ENCODE measurements at places on chromosomes 7 and 10.

DNA sequence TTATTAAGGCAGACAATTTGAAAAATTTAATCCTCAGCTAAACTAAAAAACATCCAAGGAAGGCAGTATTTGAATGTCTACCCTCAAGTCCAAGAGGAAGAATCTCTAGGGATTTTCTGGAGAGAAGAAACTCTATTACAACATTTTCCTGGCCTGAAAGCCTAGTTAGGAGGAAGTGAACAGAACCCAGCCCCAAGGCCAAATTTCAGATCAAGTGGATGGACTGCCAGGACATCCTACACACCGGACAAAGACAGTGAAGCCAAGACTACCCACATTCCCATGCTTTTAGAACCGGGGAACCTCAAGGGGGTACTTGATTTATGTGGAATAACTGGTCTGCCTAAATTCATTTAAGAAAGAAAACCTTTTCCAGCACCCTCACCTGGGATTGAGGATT is 108.9 kb upstream of the MEOX2 start:
- H3K4me1 ChIP-seq = no peaks in the 10 kb centered on the region
- no peak overlapping the region for H3K27ac ChIP-seq

DNA sequence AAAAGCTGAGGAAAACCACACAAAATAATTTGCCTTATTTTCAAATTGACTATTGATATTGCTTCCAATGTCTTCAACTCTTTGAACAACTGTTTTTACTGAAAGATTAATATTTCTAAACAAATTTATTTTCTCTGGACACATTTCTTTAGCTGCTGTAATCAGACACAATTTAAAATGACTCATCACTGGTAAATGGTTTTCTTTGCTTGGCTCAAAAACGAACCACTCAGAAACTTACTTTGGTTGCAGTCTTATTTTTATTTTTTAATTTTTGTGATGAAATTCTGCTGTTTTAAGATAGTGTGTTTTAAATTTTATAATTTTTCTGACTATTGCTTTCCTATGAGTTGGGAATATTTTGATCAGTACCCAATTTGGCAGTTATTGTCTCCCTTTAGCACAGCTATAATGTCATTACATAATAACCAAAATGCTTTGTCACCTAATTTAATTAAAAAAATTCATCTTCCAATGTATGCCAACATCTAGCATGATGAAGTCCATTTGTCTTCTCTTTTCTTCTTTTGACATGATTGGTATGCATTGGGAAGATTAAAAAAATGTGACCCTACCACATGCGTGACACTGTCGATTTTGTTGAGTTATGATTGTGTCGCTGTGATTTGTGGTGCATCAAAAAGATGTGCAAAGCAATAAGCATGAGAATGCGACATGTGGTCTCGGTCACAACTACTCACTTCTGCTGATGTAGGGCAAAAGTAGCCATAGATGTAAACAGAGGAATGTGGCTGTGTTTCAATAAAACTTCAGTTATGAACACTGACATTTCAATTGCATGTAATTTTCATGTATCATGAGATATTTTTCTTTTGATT is 222.3 kb downstream of the SUGCT start:
- no peak for DNase-seq
- no peaks in the 10 kb centered on the region for H3K36me3 ChIP-seq
- H3K4me3 ChIP-seq = no peak overlapping the region
- H3K27ac ChIP-seq = no peak overlapping the region

DNA sequence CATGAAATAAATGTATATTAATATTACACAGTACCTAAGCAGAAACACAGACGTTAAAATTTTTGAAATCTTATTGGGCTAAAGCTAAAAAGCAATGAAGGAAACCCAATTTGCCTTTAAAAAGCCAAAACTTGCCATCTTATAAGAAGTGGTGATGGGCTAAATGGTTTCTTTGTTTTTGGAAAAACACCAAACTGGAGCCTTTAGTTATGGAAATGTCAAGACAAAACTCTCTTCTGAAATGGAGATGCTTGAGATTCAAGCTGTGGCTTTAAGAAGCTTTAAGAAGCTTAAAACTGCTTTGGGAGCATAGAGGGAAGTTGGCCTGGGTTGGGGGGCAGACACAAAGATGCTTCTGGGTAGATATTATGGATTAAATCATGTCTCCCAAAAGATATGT is 277.0 kb downstream of the GFRA1 start:
- H3K27me3 ChIP-seq = no peaks in the 10 kb centered on the region
- H3K27ac ChIP-seq = no peak overlapping the region

- H3K27me3 ChIP-seq = peaks cover 7% of the 10 kb centered on the region
- no peak overlapping the region for H3K4me3 ChIP-seq
- no peak overlapping the region for H3K27ac ChIP-seq
- no peaks in the 10 kb centered on the region for H3K4me1 ChIP-seq
- H3K36me3 ChIP-seq = no peaks in the 10 kb centered on the region
- DNase-seq = no peak
Observed at GRCh38 chr7:107946881-107947280, 55.9 kb downstream of the DLD start.

- no peaks in the 10 kb centered on the region for H3K27me3 ChIP-seq
- no peaks in the 10 kb centered on the region for H3K36me3 ChIP-seq
- no peak overlapping the region for H3K27ac ChIP-seq
- no peaks in the 10 kb centered on the region for H3K4me1 ChIP-seq
Observed at GRCh38 chr7:154680894-154681659, 321.8 kb downstream of the PAXIP1 start.

- H3K36me3 ChIP-seq = no peaks in the 10 kb centered on the region
- H3K27ac ChIP-seq = no peak overlapping the region
- no peaks in the 10 kb centered on the region for H3K27me3 ChIP-seq
- peaks cover 3% of the 10 kb centered on the region for H3K4me1 ChIP-seq
Observed at GRCh38 chr10:44010873-44011602, 362.4 kb upstream of the ZNF32 start.

- H3K36me3 ChIP-seq = no peaks in the 10 kb centered on the region
- peak overlapping the region; percentile 66 for H3K4me3 ChIP-seq
Observed at GRCh38 chr10:79249186-79250121, 97.8 kb upstream of the PPIF start.

DNA sequence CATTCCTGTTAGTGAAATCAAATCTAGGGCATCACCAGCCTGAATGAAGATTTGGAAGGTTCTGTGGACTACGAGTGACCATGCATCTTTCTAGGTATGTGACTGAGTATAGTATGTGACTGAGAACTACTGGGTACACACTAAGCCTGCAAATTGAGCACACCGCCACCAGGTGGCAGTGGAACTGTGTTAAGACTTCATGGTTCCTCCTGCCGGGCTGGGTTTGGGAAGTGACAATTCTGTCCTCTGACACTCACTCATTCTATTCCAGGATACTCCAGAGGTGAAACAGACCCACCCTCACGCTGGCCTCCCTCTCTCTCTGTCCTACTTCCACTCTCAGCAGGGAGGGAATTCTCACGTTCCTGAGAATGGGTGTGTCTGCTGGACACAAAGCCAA is 84.0 kb upstream of the TMEM248 start:
- H3K27ac ChIP-seq = no peak overlapping the region
- H3K4me3 ChIP-seq = no peak overlapping the region
- no peaks in the 10 kb centered on the region for H3K36me3 ChIP-seq
- DNase-seq = no peak

GRCh38 chr10:129901389-129902006 is 62.6 kb downstream of the EBF3 start:
- H3K27me3 ChIP-seq = peaks cover 9% of the 10 kb centered on the region
- no peak overlapping the region for H3K4me3 ChIP-seq
- H3K27ac ChIP-seq = no peak overlapping the region
- no peak for DNase-seq

- H3K4me1 ChIP-seq = no peaks in the 10 kb centered on the region
- no peak overlapping the region for H3K27ac ChIP-seq
- H3K27me3 ChIP-seq = no peaks in the 10 kb centered on the region
- H3K4me3 ChIP-seq = no peak overlapping the region
Observed at GRCh38 chr10:28948046-28948445, 270.7 kb downstream of the BAMBI start.

DNA sequence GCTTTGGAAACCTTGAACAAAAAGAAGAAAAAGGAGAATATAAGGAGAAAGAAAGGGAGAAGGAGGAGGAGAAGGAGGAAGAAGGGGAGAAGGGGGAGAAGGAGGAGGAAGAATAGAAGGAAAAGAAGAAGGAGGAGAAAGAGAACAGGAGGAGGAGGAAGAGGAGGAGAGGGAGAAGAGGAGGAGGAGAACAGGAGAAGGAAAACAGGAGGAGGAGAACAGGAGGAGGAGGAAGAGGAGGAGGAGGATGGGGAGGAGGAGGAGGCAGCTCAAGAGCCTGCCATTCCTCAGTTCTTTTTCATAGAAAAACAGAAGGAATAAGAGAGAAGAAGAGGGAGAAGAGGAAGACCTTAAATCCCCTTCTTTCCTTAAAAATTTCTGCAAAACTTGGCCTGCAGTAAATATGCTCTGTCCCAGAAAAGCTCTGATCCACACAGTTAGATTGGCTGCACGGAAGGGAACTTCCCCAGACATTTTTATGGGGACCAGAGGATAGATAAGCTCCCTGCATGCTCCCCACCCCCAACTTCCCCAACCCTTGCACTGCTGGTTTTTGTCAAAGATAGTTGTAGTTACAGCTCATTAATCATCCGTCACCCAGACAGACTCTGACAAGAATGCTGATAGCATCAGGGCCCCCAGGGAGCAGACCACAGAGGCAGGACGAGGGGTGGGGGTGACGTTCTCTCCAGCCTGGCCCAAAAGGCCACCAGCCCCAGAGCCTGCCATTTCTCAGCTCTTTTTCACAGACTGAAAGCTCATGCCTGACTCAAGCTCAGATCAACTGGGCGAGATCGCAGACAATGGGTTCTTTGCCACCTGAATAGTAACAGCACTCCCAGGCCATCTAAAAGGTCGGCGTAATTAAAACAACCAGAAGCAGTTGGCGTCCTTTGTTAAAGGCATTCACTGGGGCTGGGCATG is 34.5 kb upstream of the LYZL1 start:
- no peak overlapping the region for H3K27ac ChIP-seq
- no peak overlapping the region for H3K4me3 ChIP-seq
- no peaks in the 10 kb centered on the region for H3K36me3 ChIP-seq
- H3K4me1 ChIP-seq = no peaks in the 10 kb centered on the region
- no peaks in the 10 kb centered on the region for H3K27me3 ChIP-seq

DNA sequence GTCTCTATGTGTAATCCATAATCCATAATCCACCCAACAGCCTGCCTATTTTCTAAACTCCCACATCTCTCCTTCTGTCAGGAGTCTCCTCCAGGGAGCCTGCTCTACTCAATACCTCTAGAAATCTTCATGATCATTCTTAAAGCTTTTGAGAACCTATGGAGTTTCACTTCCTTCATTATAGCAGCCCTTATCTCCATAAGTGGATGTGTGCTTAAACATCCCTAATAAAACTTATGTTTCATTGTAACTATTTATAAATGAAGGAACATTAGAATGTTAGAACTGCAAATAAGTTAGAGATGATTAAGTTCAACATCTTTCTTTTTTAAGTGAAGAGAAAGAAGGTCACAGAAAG is 8.5 kb downstream of the CPED1 start:
- no peak overlapping the region for H3K4me3 ChIP-seq
- no peak for DNase-seq
- peaks cover 48% of the 10 kb centered on the region for H3K27me3 ChIP-seq
- H3K27ac ChIP-seq = no peak overlapping the region
- peaks cover 6% of the 10 kb centered on the region for H3K4me1 ChIP-seq

DNA sequence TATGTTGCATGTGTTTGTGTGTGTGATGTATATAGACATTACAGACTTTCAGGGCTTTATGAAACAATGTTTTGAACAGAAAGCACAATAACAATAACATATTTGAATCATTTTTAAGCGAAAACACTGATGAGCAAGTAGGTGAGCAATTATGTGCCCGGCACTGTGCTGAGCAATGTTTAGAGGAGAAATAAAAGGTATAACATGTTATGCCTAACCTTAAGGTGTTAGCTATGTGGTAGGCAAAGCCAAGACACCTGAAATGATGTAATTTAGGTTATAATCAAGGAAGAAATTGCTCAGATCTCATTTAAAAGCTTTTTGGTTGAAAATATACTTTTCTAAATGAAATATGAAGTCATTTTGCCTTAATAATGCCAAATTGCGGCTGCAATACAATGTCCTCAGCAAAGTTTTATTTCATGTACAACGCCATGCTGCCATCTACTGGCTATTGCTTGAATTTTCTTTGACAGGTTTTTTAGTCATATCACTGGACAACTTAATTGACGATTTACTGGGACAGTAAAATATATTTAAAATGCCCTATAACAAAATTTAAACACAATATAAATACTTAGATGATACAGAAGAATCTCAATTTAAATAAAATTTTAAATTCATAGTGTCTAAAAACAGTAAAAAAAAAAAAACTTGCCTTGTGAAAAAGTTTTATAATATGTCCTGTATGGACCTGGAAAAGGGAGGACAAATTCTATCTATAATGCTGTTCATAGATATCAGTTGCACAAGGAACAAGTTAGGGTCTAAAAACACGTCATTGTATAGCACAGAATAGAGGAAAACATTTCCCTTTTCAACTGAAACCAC is 131.1 kb upstream of the CDK1 start:
- H3K4me1 ChIP-seq = peaks cover 15% of the 10 kb centered on the region
- H3K27me3 ChIP-seq = no peaks in the 10 kb centered on the region
- no peak overlapping the region for H3K4me3 ChIP-seq
- H3K27ac ChIP-seq = no peak overlapping the region
- DNase-seq = no peak
- H3K36me3 ChIP-seq = no peaks in the 10 kb centered on the region

DNA sequence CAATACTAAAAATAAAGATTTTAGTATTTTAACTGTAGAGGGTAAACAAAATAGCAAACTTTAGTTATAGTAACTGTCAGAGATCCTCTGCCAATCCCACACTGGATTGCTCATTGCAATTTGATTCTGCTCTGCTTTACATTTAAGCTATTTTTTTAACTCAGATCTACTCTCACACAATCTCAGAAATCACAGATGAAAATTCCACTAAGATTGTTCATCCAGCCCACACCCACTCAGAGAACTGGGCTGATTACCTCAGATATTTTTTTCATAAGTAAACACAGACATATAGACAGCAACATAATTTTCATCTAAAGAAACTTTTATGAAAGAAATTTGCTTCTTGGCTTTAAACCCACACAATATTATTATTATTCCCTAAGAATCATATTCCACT is 7.0 kb downstream of the OSBPL3 start:
- no peaks in the 10 kb centered on the region for H3K27me3 ChIP-seq
- no peak overlapping the region for H3K27ac ChIP-seq
- no peak overlapping the region for H3K4me3 ChIP-seq
- peaks cover 63% of the 10 kb centered on the region for H3K4me1 ChIP-seq

- no peak for DNase-seq
- H3K27ac ChIP-seq = no peak overlapping the region
- H3K4me1 ChIP-seq = peaks cover 28% of the 10 kb centered on the region
- H3K36me3 ChIP-seq = peaks cover 40% of the 10 kb centered on the region
Observed at GRCh38 chr10:101972761-101973160, 83.2 kb downstream of the ARMH3 start.

DNA sequence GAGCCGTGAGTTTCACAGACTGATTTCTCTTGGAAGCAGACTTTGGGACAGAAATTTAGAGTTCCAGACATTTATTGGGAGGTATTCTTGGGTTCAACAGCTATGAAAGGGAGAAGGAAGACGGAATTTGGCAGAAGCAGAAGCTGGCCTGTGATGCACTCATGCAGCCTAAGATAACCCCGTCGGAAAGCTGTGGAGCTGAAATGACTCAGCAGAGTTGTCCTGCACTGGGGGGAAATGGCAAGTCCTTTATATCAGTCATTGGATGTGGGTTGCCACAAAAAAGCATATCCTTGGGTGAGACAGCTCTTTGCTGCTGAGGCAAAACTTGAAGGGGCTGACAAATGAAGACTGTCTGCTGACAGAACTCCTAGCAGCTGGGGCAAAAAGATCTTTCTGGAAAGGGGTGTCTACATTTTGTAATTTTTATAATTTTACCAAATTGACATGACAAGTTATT is 11.5 kb upstream of the MICU1 start:
- H3K27me3 ChIP-seq = peaks cover 6% of the 10 kb centered on the region
- H3K4me3 ChIP-seq = no peak overlapping the region
- no peak overlapping the region for H3K27ac ChIP-seq
- peaks cover 5% of the 10 kb centered on the region for H3K4me1 ChIP-seq
- H3K36me3 ChIP-seq = no peaks in the 10 kb centered on the region

Measured in T-helper 2 cell treated with Interferon-gamma antibody and Interleukin-4, amounts not matched to agents 5 μg/mL and 100 μg/mL, for 36 hours (primary cell).